ENCODE measurements at places on chromosomes 3 and 15.
A peak's percentile ranks its signal among the peaks of the same experiment; 100 is the strongest.

- DNase-seq = no peak
Measured at GRCh38 chr3:191721390-191721861, 260.5 kb downstream of the PYDC2 start.

GRCh38 chr15:63340878-63341277 lies 40.8 kb downstream of the CA12 start:
- no peak for DNase-seq

- no peak for DNase-seq
Measured at GRCh38 chr3:44890852-44891251, 16.4 kb downstream of the TGM4 start.

GRCh38 chr3:5806192-5806591 lies 618.7 kb downstream of the EDEM1 start:
- DNase-seq = no peak

DNA sequence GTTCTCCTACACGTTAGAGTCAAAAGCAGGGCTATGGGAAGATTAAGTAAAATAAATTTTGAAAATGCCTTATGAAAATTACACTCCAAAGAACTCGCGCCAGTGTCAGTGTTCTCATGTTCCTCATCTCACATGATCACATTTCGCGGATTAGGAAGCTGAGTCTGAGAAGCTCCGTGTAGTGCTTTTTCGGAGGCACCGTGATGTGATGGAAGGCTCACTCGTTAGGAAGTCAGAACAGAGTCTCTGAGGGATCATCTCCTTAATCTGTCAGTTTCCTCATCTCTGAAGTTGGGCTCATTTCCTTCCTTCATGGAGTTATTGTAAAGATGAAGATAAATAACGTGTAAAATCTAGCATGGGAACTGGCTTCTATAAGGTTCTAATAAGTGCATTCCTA lies 3.2 kb downstream of the ADIPOQ start:
- DNase-seq = no peak

GRCh38 chr15:98418122-98418521 lies 230.2 kb upstream of the IGF1R start:
- DNase-seq = no peak

GRCh38 chr3:194852831-194853508 lies 167.3 kb downstream of the FAM43A start:
- peak; percentile 14 for DNase-seq

- DNase-seq = no peak
Measured at GRCh38 chr15:66784174-66784573, 82.1 kb downstream of the SMAD6 start.

DNA sequence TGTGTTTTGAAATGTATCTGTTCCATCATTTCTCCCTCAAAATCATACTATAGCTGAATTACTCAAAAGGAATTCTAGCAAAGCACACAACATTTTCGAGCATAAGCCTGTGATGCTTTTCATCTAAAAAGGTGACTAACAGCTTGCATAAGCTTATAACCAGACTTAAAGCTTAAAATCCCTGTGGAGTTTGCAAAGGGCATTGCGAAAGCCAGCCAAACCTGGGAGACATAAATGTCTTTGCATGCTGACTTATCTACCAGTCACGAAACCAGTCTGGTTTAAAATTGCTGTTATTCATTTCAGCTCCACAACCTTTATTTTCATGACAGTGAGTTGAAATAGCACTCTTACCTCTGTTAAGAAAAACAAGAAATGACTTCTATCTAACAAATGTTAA lies 35.6 kb upstream of the LIPC start:
- DNase-seq = no peak

GRCh38 chr3:56874269-56874668 lies 72.5 kb upstream of the ARHGEF3 start:
- DNase-seq = no peak

DNA sequence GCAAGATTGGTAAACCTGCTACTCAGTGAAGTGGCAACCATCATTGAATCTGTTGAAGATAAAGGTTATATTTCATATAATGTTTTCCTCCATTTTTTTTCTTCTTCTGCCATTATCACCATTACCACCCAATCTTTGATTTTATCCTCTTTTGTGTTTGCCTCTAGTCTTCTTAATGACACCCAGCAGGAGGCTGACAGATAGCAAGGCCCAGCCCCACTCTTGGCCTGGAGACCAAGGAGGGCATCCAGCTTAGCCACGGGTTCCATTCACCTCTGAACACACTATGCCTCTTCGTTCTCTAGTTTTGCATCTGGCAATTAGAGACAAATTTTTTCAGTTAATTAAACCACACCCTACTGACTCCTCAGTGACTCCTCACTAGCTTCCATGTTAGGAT lies 129.7 kb downstream of the TPRG1 start:
- DNase-seq = no peak

GRCh38 chr15:47885920-47886319 lies 168.6 kb downstream of the SEMA6D start:
- no peak for DNase-seq

- DNase-seq = no peak
Measured at GRCh38 chr3:29555590-29555989, 274.7 kb downstream of the RBMS3 start.

GRCh38 chr3:45969116-45969515 lies 25.9 kb downstream of the CXCR6 start:
- DNase-seq = no peak

- DNase-seq = no peak
Measured at GRCh38 chr3:122000936-122001605, 21.0 kb downstream of the ILDR1 start.

- no peak for DNase-seq
Measured at GRCh38 chr3:17941766-17942165, 199.3 kb upstream of the TBC1D5 start.

DNA sequence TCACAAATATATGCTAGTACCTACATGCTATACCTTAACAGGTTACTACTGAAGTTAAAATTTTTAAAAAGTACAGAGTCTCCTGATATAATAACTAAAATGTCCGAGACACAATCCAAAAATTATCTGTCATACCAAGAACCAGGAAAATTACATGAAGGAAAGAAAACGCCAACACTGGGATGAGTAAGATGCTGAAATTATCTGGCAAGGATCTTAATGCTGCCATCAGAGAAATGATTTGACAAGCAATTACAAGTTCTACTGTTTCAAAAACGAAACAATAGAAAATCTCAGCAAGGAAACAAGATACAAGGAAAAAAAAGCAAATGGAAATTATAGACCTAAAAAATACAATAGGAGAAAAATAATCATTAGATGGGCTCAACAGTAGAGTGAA lies 92.5 kb downstream of the UBE3A start:
- DNase-seq = no peak

DNA sequence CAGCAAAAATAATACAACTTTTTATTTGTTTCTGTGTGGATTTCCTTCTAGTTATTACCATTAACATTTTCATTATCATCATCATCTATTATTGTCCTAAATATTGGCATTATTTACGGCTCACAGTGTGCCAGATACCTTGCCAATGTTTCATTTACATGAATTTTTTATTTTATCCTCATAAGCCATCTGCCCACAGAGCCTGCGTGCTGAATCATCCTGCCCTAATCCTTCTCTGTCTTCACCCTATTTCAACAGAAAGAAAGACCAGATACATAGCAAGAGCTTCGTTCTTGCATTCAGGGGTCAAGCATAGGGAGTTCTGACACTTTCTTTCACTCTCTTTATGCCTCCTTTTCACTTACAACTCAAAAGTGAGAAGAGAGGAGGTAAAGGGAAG lies 82.0 kb downstream of the KCNMB2 start:
- no peak for DNase-seq

- no peak for DNase-seq
Measured at GRCh38 chr3:51386852-51387229, 1.8 kb downstream of the MANF start.

- no peak for DNase-seq
Measured at GRCh38 chr3:61132062-61132461, 119.2 kb downstream of the FHIT start.

DNA sequence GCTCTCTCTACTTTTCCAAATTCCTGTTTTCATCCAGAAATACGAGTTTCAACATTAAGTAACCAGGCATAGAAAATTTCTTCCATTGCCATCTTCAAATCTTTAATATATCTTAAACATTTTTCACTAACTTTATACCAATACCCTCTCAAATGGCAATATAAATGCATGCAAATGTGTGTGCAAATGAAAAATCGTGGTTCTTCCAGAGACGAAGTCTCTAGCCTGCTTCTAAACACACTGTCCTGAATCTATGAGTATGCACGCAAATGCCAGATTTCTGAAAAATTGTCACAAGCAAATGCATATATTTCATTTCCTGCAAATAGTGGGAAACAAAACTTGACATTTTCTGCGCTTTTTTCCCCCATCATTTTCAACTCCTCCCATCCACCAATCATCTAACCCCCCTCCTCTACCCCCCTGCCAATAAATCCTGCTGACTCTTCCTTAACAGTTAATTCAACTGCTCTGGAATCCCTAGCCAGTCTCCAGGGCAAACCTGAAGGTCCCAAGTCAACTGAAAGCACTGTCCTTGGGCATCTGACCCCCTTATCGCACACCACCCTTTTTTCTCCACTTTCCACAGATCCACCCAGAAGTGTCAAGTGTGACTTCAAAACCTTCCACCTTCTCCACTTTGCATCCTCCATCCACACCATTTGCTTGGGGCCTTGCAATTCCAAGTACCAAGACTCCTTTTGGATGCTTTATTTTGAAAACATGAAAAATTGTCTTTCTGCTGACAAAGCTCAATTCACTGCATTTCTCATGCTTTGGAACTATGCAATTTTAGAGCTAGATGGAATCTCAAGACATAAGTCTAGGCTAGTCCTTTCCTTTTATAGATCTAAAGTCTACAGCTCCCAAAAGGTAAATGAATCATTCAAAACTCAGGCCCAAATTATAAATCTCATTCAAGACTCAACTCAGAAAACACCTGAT lies 144.7 kb downstream of the OSBPL10 start:
- no peak for DNase-seq

DNA sequence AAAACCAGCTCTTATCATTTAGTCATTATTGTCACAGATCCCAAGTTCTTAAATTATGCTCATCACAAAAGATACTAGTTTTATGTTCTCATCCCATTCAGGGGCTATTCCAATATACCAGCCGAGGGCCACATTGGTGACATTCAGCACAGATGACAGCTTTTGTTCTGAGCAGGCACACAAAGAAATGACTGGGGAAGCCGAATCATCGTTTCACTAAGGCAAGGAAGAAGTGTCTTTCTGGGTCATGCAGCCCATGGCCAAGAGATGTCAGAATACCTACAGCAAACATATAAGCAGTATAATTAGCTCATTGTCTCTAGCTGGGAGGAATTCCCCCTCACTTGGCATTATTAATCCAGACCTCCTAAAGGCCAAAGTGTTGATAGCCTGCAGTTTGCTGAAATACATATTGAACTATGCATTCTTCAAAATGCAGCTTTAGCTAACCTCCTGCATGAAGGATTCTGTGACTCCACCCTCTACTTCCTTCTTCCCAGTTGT lies 100.2 kb downstream of the CNTN4 start:
- no peak for DNase-seq

- no peak for DNase-seq
Measured at GRCh38 chr3:56845505-56845904, 43.8 kb upstream of the ARHGEF3 start.

GRCh38 chr15:49720261-49720660 lies 99.4 kb downstream of the DTWD1 start:
- DNase-seq = no peak

GRCh38 chr3:182139627-182140357 lies 428.1 kb downstream of the SOX2 start:
- no peak for DNase-seq

All from RPMI8226 (cell line).